ENCODE measurements at places on chromosomes 1 and 21.

DNA sequence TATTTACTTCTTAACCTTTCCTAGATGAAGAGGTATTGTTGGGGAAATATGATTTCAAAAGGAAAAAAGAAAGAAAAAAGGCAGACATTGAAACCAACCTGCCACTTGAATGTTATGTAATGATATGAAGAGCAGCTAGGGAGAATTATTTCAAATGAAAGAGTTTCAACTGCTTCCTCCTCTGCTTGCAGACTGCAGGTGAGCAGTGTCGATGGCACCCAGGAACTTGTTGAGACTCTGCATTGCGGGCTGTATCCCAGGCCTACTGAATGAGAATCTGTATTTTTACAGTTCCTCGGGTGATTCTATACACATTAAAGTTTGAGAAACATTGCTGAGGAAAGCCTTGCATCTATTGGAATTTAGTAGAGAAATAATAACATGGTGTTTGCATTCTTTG lies 3.7 kb upstream of the RUNX1 start:
- DNase-seq: no peak

DNA sequence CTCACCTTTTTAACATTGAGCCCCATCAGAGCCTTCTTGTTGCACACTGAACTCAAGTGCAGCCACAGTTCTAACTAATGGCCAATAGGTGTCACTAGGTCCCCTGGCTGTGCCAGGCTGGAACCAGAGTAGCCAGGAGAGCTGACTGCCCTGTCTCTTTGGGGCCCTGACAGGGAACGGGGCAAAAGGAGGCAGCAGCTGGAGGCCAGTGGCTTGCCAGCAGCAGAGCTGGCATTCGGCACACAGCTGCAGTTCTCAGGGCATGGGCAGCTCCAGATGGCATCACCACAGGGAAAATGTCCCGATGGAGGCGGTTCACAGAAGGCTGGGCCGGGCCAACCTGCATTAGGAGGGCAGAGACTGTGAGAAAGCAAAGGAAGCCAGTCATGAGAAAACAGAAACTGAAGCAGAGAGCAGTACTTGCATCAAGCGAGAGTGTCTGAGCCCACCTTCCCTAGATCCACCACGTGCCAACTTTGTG lies 188.6 kb downstream of the FCRL5 start:
- peak; percentile 20 for DNase-seq

DNA sequence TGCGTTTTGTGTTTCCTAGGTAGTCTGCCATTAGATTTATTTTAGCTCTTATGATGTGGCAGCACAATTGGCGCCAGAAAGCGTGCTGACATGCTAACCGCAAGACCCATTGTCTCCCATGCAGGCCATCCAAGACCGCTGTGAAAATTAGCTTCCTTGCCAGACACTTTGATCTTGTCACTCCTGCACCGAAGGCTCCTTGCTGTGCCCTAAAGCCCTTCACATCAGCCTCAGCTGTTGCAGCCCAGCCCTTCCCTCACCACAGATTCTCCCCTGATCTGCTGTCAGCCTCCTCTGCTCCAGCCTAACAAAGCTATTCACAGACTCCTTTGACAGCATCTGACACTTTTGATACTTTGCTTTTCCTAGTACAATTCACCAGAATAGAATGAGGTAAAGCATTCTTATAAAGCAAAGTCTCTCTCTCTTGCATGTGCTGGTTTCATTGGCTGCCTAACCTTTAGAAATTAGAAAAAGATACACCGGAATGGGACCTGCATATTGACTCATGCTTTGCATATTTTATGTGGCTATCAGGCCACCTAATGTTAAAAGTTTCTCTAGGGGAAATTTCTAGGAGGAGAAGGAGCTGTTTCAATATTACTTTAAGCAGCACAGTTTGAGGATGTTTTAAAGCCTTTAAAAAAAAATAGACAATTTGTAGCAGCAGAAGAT lies 280.3 kb upstream of the FMN2 start:
- no peak for DNase-seq

DNA sequence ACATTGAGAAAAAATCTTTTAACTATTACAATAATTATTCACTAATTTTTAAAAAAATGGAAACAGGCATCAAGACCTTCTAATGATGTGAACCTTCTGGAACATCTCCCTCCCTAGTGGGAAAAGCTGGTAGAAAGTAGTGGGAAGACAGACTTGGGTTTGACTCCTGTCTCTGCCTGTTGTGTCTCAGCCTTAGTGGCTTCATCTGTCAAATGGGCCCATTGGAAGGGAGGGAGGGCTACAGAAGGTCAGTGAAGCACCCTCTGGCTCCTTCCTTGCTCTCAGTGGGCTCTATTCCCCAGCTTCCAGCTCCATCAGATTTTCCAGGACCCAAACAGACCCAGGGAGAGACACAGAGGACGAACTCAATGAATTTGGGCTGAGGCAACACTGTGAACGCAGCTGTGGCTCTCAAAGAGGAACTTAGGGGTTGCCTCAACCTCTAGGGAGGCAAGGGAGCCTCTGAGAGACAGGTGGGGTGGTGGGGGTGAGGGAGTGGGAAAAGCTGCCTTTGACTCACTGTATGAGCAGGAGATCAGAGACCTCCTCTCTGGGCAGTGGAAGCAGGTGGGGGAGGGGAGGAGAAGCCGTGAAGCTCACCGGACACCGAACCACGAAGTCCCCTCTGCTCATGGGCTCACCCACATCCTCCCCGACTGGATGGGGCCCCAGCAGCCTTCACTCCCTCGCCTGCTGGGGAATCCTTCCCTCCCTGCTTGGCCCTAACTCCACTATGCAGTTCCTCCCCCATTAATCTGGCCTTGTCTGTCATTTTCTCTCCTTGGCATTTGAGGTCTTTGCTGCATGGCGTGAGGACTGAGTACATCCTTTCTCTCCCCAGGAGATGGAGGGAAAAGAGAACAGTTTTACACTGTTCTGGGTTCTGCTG lies 4.5 kb downstream of the CNR2 start:
- DNase-seq: no peak

- DNase-seq: no peak
Measured at GRCh38 chr1:111234866-111235265, 7.4 kb downstream of the CHI3L2 start.

GRCh38 chr1:101000131-101000873 lies 25.3 kb downstream of the DPH5 start:
- DNase-seq: no peak

- DNase-seq: no peak
Measured at GRCh38 chr1:113027449-113027848, 45.5 kb upstream of the LRIG2 start.

DNA sequence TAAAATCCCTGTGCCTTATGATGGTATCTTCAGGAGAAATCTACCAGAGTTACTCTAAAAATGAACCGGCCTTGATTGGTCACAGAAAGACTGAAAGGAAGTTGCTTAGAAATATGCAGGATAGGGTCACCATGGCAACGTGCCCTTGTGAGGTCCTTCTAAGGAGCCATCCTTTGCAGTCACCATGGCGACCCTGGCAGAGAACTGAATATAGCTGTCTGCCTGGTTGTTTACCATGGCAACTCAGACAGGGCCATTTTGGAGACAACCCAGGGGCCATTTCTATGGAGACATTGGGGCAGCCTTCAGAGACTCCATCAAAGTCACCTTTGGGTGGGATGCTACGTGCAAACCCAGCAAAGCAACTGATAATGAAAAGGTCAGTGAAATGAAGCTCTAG lies 43.0 kb downstream of the SNX7 start:
- DNase-seq: no peak

- DNase-seq: peak; percentile 22
Measured at GRCh38 chr1:2611031-2611501, 21.8 kb downstream of the MMEL1 start.

DNA sequence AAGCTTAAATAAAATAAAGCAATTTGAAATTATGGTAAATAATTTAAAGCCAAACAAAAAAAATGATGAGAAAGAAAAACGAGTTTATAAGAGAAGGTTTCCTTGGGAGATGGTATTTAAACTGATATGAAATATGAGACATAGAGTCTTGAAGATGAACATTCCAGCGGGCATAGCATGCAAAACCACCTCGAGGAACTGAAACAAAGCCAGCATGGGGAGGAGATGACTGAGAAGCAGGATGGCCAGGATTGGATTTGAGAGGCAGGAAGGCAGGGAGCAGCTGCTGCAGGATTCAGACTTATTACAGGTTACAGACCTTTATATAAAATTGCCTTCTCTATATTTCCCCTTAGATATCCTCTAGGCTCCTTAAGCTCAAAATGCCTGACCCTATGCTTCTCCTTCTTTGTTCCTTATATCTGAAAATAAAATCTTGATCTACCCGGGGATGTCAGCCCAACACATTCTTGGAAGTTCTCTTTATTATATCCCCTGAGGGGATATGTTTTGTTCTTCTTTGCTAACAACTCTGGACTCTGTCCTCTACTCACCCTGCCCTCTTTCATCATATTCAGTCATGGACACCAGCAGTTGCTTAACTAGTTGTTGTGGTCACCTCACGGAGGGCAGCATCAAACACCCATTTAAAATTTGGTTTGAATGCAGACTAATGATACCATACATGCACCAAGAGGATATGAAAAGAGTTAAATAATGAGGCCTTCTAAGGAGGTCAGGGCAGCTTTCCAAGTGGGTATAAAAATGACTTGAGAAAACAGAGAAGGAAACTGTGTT lies 719.1 kb upstream of the B3GALT2 start:
- DNase-seq: no peak

Data from NCI-H1930 (cell line).